EL (cell line): ENCODE measurements at places on chromosomes 4 and X.

GRCh38 chrX:149849787-149850186 is 31.2 kb upstream of the MAGEA8 start:
- no peak for DNase-seq

DNA sequence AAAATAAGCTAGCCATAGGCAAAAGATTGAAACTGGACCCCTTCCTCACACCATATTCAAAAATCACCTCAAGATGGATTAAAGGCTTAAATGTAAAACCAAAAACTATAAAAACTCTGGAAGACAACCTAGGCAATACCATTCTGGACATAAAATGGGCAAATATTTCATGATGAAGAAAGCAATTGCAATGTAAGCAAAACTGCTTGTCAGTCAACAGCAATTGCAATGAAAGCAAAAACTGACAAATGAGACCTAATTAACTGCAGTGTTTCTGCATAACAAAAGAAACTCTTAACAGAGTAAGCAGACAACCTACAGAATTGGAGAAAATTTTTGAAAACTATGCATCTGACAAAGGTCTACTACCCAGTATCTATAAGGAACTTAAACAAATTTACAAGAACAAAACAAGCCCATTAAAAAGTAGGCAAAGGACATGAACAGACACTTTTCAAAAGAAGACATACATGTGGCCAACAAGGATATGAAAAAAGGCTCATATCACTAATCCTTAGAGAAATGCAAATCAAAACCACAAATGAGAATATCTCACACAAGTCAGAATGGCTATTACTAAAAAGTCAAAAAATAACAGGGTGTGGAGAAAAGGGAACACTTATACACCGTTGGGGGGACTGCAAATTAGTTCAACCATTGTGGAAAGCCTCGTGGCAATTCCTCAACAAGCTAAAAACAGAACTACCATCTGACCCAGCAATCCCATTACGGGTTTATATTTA is 46.7 kb downstream of the CFAP299 start:
- DNase-seq = no peak

DNA sequence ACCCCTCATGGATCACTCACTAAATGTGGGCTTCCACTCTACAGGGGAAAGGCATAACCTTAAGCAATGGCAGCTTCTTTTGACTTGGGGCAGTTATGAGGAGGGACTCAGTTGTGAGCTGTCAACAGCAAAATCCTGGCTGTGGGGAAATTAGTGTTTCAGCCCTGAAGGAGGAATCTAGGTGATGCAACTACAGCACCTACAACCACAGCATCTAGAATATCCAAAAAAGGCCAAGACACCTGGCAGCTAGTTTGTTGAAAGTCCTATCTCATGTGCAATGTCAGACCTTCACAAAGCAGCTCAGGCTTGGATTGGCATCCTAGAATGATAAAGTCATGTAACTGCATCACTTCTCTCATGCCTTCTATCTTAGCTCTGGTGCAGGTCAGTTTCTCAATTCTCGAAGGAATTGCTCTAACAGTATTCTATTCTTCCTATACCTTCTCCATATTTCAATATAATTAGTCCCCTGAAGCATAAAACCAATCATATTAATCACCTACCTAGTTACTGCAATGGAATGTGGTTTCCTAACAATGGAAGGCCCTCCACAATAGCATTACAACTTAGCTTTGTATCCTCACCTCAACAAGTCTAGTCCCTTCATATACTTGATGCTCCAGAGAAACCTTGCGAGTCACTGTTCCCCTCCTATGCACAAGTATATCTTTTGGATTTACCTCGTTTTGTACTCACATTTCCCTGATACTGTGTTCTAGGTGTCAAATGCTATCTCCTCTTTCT is 5.5 kb upstream of the ANTXR2 start:
- no peak for DNase-seq

DNA sequence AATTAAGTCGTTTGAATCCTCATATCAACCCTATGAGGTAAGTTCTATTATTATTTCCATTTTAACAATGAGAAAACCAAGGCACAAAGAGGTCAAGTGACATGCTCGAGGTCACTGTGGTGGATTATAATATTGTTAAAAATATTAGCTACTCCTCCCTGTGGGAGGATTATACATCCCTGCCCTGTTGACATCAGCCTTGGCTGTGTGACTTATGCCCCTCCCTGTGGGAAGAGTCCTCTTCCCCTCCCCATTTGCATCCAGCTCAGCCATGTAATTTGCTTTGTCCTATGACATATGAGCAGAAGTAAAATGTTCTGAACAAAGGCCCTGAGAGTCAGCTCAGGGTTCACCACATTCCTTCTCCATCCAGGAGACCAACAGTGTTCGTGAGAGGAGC is 152.7 kb upstream of the ZIC3 start:
- DNase-seq = no peak
